ENCODE measurements at places on chromosomes 1 and 21.

- no peak for DNase-seq
Measured at GRCh38 chr1:68213843-68214242, 18.5 kb downstream of the WLS start.

DNA sequence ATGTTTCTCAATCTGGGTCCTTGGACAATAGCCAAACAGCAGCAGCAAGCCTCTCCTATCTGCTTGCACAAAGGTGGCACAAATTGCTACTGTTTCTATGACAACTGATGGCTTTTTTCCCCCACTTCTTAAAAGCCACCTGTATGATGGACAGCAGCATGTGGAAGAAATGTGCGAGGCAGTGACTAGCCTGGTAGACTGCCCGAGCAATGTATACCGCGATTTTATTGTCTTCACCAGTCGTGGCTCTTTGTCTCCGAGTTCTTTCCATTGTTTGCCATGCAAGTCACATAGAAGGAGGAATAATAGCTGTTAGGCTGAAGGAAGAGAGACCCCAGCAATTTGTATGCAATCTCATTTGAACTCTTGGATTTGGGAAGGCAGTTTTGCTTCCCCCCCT lies 79.4 kb downstream of the S1PR1 start:
- DNase-seq: no peak

DNA sequence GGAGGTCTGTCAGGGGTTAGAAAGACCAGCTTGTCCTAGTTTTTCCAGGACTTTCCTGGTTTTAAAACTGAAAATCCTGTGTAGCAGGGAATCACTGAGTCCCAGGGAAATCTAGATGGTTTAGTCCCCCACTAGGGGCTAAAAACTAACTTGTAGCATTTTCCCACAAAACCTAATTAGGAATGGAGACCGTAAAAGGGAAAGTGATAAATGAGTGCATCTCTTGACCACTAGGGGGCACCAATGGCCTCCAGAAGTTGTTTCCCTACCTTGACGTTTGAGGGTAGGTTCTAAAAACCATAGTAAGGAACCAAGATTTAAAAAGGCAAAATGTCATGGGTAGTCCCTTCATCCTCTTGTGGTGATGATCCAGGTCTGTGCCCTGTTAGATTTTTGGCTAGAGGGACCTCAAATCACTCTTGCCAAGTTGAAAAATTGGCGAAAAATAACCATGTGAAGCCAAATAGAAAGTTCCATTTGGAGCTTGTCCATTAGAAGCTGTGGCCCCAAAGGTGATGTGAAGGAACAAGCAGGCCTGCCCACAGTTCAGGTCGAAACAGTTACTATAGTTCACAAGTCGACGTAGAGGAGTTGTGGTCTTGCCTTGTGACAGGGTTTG lies 24.5 kb downstream of the CLIC6 start:
- DNase-seq: peak; percentile 60

DNA sequence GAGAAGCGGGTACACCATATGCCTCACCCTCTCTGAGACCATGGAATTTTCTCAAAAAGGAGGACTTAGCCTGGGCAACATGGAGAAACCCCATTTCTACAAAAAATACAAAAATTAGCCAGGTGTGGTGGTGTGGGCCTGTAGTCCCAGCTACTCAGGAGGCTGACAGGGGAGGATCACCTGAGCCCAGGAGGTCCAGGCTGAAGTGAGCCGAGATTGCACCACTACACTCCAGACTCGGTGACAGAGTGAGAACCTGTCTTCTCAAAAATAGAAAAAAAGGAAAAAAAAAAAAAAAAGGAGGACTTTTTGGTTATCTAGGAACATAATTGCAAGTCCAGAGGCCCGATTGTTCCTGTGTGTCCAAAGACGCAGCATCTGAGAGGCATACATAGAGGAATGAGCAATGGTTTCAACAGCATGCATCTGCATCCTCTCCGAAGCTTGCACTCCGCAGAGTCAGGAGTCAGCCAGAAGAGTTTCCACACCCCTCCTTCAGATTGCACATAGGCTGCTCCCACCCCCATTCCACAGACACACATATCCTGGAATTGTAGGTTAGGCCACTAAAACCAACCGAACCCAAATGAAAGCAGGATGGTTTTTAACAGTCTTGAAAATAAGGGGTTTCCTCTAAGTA lies 2.5 kb upstream of the TBX15 start:
- no peak for DNase-seq

DNA sequence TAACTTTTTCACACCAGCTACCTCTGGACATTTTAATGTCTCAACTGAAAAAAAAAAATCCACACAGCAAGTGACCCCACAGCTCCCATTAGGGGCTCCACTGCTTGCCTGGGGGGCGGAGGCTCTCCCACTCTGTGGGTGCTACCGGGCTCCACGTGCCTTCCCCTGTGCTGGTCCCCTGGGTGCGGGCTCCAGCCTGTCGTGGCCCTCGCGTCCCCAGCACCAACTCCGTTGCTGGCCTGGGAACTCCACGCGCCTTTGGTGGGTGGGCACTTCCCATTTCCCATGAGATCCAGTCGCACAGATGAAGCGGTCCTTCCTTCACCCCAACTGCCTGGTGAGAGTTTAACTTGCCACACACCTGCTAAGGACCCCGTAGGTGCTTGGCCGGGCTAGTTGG lies 27.1 kb upstream of the GPR153 start:
- DNase-seq: no peak

DNA sequence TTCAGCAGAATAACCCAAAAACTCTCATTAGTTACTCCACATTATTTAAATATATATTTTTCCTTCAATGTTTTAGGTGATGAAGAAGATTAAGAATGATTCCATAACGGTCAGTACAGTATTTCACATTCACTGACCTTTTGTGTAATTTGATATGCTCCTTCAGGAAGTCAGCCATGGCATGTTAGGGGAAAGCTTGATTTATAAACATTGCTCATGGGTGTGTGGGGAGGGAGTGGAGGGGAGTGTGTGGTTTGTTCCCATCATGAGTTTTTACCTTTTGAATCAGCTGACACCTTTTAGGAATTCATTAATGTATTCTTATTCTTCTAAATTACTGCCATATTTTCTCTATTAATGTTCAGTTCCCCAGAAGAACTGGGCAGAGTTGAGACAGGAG lies 240.2 kb downstream of the ATG4C start:
- DNase-seq: no peak

- DNase-seq: no peak
Measured at GRCh38 chr21:25963181-25963580, 207.4 kb downstream of the APP start.

DNA sequence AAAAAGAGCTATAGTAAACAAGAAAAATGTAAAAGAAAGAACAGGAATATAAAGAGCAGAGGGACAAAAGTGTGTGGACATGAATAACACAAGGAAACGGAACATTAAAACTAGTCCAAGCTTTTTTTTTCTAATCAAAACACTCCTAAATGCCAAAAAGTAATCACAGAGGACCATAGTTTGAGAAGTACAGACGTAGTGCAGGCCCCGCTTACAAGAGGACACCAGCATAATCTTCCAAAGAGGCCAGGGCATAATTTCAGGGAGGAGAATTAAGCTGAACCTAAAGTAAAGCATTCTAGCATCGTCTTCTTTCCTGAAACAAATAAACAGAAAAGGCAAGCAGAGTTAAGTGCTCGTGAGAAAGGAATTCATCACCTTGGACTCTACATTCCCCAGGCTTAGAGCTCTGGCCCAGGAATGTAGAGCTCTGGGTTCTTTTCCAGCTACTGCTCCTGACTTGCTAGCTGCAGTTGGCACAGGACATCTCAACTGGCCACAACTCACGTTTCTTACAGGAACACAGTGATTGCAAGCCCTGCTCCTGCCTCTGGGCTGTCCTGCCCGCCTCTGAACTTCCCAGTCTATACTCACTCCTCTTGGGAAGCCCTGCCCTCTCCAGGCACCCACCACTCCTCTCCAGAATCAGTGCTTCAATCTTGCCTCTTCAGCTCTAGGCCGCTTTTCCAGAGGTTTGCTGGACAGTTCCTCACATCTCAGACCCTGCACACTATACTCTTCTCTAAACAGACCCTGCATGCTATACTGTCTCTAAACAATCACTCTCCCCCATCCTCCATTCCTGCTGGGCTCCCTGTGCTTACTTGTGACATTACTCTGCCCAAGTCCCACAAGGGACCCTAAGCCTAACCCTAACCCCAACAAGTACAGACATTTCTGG lies 9.8 kb downstream of the RGS8 start:
- DNase-seq: no peak

DNA sequence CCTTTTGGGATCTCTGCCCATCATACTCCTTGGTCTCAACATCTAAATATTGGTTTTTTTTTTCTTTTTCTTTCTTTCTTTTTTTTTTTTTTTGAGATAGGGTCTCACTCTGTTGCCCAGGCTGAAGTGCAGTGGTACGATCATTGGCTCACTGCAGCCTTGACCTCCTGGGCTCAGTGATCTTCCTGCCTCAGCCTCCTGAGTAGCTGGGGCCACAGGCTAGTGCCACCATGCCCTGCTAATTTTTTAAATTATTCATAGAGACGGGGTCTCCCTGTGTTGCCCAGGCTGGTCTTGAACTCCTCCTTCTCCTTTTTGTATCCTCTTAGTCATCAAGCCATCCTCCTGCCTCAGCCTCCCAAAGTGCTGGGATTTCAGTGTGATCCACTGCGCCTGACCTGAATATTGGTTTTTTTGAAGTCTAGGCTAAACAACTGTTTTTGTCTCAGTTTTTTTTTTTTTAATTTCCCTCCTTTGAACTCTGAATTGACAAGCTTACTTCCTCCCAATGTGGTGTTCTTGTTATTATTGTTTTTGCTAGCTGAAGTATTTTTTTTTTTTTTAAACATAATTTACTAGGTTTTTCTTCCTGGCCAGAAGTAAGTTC lies 30.9 kb downstream of the MAPKAPK2 start:
- DNase-seq: no peak

DNA sequence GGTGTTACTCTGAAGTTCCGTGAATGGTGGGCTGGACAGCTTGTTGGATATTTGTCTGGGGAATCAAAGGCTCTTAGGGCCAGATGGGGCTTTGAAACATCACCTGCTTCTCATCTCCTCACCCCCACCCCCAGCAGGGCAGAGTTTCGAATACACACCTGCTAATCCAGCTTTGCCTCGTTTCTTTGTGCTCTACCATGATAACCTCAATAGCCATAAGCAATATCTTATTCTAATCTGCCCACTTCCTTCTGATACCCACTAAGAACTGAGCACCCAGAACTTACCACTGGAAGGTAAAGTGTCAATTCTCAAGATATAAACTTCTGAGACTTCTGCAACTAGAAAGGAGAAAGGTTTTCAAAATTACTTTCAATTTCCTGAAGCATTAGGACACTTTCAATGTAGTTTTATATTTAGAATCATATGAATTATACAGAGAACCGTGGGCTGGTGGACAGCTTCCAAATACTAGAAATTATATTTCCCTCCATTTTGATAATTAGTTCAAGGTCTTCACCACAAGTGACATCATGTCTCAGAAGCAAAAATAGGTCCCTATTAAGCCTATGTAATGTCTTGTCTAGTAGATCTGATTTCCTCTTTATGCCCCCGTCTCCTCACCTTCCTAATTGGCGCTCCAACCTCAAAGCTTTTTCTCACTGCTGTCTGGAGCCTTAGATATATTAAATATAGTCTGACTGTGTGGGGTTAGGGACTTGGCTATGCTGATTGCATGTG lies 64.4 kb upstream of the NEK2 start:
- DNase-seq: no peak

GRCh38 chr1:52348704-52349300 lies 17.2 kb downstream of the CC2D1B start:
- no peak for DNase-seq

DNA sequence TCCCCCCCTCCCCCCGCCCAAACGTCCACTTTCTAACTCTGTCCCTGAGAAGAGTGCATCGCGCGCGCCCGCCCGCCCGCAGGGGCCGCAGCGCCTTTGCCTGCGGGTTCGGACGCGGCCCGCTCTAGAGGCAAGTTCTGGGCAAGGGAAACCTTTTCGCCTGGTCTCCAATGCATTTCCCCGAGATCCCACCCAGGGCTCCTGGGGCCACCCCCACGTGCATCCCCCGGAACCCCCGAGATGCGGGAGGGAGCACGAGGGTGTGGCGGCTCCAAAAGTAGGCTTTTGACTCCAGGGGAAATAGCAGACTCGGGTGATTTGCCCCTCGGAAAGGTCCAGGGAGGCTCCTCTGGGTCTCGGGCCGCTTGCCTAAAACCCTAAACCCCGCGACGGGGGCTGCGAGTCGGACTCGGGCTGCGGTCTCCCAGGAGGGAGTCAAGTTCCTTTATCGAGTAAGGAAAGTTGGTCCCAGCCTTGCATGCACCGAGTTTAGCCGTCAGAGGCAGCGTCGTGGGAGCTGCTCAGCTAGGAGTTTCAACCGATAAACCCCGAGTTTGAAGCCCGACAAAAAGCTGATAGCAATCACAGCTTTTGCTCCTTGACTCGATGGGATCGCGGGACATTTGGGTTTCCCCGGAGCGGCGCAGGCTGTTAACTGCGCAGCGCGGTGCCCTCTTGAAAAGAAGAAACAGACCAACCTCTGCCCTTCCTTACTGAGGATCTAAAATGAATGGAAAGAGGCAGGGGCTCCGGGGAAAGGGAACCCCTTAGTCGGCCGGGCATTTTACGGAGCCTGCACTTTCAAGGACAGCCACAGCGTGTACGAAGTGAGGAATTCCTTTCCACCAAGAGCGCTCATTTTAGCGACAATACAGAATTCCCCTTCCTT lies 158.1 kb downstream of the RUNX1 start:
- no peak for DNase-seq

All from iPS DF 6.9 (cell line).